NCI-H2171 treated with DMSO at 0.1 percent for 48 hours (cell line): ENCODE measurements at places on chromosomes 13 and 19.

- no peak for DNase-seq
These were observed 539.0 kb downstream of the EFNB2 start for GRCh38 chr13:105996391-105997025.

- DNase-seq = no peak
These were observed 12.7 kb upstream of the ZNF43 start for GRCh38 chr19:21848706-21849105.

- DNase-seq = no peak
These were observed 5.1 kb downstream of the RGCC start for GRCh38 chr13:41462427-41462826.

DNA sequence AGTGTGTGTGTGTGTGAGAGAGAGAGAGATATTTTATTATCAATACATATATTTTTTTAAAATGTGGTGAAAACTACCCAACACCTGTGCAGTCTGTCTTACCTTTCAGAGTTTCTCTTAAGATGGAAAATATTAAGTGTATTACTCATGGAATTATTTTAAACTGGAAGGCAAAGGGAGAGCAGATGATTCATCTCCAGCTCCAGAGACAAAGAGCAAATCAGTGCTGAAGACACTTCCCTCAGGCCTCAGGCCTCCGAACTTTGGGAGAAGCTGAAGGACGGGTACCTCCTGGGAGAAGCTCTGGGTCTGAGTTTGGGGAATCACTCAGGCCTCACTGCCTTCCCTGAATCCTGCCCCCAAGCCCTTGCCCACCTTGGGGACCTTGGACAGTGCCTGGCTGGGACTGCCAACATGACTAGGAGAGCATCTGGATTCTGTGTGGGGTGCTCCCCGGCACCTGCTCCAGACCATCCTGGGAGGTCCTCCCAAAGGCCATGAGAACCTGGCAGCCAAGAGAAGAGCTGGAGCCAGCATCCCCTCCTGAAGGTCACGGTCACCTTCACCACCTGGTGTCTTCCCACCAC lies 170.4 kb upstream of the UBL3 start:
- DNase-seq = no peak
